ENCODE measurements at places on chromosomes 7 and 10.

GRCh38 chr7:158804335-158804734, 25.0 kb downstream of the ESYT2 start:
- no peak for DNase-seq

DNA sequence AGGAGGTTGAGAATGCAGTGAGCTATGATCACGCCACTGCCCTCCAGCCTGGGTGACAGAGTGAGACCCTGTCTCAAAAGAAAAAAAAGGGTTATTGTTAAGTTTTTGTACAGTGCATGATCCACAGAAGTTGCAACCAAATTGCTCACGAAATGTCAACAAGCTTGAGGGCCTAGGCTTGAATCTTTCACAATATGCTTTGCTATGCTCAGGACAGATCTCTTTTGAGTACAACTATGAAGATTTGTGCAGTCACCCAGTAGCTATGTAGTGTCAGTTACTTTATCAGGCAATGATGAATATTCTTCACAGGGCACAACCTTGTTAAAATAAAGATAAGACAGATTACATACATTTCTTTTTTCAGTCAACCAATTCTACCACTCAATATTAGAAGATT, 109.2 kb downstream of the PRTFDC1 start:
- DNase-seq, result no peak

GRCh38 chr7:118793582-118793981, 569.1 kb downstream of the ANKRD7 start:
- DNase-seq, result peak; percentile 36

DNA sequence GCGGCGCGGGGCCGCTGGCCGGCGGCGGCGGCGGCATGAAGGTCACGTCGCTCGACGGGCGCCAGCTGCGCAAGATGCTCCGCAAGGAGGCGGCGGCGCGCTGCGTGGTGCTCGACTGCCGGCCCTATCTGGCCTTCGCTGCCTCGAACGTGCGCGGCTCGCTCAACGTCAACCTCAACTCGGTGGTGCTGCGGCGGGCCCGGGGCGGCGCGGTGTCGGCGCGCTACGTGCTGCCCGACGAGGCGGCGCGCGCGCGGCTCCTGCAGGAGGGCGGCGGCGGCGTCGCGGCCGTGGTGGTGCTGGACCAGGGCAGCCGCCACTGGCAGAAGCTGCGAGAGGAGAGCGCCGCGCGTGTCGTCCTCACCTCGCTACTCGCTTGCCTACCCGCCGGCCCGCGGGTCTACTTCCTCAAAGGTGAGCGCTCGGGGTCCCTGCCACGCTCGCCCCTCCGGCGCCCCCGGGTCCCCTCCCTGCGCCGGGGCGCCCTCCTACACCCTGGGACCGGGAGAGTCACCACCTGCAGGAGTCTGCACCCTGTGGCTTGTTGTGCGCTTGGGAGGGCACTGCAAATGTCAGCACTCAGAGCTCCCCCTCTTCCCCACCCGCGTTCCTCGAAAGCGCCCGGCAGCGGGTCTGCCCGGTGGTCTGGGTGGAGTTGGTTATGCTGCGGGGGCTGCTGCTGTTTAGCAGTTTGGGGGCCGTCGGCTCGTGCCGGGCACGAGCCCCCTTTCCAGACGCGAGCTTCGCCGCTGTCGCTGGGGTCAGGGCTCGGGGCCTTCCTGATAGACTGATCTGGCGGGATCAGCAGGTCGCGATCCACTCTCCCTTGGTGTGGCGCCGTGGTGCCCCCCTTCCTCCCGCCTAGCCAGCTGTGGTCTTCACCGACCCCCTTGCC, 627 bp downstream of the DUSP5 start:
- DNase-seq, result no peak

- DNase-seq, result no peak
Observed at GRCh38 chr7:35747611-35748010, 52.7 kb upstream of the HERPUD2 start.

GRCh38 chr10:86048973-86049372, 317.6 kb downstream of the GRID1 start:
- DNase-seq, result no peak

DNA sequence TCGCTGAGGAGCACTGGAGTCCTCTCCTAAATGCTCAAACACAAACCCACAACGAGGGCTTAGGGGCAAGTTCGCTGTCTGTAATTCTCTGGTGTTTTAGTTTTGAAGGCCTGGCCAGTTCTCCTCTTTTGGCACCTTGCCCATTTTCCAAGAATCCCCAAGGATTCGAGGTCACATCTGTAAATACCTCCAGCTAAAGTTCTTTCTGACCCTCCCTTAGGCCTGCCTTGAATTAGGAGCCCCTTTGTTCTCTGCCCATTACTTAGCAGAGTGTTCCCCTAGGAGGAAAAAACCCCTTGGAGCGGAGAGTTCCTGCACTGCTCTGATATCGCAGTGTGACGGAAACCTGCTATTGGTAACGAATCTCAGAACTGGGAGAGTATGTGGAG, 743 bp upstream of the PYROXD2 start:
- no peak for DNase-seq

DNA sequence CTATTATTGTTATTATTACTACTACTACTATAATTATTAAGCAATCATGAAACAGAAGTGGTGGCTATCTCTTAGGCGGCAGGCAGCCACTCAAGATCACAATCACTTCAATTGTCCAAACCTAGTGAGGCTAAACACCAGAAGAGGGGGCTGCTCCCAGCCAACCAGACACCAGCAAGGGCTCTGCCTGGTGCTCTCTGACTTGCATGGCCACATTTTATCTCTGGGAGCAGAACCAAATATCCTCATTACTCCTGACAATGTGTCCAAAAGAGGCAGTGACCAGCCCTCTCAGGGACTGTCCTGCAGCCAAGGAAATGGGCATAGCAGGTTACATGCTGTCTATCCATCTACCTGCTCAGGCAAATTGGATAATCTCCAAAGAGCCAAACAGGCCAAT, 187.4 kb upstream of the PDE1C start:
- no peak for DNase-seq

DNA sequence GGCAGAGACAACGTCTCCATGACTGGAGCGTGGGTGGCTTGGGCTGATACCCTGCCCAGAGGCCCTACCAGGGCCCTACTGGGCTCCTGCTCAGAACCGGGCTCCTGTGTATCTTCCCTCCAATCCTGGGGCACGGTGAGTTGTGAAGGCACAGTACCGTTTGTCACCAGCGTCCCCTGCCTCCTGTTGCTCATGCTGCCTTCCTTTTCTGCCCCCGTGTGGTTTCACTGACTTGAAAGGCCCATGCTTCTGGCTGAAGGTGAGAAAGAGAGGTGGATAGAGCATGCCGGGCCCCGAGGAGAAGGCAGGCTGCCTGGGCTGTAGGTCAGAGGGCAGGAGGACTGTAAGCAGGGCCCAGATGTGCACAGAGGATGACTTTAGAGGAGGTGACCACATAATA, 9.1 kb upstream of the DMBT1 start:
- no peak for DNase-seq

DNA sequence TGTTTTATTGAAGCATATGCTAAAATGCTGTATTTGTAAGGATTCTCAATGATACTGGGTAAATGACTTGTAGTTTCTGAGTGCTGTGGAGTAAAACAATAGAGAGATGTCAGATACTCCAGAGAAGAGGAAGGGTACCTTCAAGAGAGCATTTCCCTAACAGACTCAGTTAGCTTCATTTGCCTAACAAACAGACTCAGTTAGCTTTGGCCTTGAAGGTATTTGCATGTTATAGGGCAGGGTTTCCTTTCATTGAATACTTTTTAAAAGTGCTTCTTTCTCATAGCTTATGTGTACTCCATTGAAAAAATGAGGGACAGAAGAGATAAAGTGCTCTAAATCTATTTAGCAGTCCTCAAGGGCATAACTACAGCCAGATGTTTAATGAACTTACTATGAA, 101.8 kb downstream of the CHN2 start:
- DNase-seq, result no peak

DNA sequence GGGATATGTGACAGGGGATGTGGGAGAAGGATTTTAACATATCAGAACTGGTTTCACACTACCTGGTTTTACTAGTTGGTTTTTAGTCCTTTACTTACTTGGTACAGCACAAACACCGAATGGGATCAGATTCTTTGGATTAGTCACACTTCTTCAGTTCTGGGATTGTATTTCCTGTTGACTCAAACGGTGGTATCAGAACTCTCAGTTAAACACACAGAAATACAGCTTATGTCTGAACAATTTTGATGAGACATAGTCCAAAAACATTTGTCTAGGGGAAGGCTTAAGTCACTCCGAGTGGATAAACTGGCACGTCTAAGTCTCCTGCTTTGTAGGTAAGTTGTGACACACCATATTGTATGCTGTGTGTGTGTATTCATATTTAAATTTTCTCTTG, 480.5 kb downstream of the PHTF2 start:
- DNase-seq, result no peak

GRCh38 chr7:129746857-129747529, 135.5 kb downstream of the NRF1 start:
- DNase-seq, result no peak

GRCh38 chr10:7388602-7389001, 22.2 kb downstream of the SFMBT2 start:
- no peak for DNase-seq

DNA sequence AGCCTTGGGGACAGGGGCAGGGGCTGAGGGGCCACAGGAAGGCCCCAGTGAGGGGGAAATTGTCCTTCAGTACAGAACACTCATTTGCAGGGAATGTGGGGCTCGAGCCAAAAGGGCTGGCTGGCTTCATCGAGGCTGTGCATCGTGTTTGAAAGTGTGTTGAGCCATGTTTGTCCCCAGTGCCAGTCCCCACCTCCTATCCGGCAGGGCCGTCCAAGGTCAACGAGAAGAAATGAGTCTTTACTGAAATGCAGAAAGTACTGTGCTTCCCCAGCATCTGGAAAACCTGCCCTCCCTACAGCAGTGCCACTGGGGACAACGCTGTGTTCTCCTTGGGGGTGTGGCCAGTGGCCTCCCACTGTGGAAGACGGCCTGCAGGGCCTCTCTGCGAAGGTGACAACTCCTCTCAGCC, 214.1 kb downstream of the KLF6 start:
- no peak for DNase-seq

GRCh38 chr10:484441-484924, 205.0 kb downstream of the DIP2C start:
- no peak for DNase-seq

DNA sequence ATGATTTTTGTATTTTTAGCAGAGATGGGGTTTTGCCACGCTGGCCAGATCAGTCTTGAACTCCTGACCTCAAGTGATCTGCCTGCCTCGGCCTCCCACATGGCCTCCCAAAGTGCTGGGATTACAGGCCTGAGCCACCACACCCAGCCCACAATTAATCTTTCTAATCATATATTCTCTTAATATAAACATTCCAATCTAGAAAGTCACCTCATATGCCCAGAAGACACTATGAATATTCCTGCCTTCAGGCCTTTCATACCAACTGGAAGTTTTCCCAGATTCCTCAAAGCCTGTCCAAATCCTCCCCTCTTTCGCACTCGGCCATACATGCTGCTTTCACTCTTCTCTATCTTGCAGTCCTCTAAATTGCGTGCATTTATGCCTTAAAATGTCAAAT, 32.6 kb downstream of the PDZD8 start:
- no peak for DNase-seq

- DNase-seq, result no peak
Observed at GRCh38 chr10:124936813-124937212, 5.1 kb upstream of the ZRANB1 start.

- no peak for DNase-seq
Observed at GRCh38 chr7:80869821-80870751, 48.8 kb downstream of the SEMA3C start.

GRCh38 chr10:129277084-129277483, 190.0 kb upstream of the MGMT start:
- no peak for DNase-seq

- DNase-seq, result no peak
Observed at GRCh38 chr7:30247541-30248401, 36.6 kb upstream of the ZNRF2 start.

GRCh38 chr7:108839076-108839475, 269.4 kb downstream of the DNAJB9 start:
- DNase-seq, result no peak

DNA sequence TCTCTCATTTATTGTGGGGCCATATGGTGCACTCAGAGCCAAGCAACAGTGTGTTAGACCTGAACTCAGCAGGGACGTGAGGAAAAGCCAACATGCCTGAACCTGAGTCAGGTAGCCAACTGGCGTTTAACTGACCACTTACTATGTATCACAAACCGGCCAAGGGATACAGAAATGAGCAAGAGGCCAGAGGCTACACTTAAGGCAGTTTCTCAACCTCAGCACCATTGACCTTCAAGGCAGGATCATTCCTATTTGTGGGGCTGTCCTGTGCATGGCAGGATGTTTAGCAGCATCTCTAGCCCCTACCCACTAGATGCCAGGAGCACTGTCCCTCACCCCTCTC, 103.5 kb upstream of the NANOS1 start:
- DNase-seq, result no peak

DNA sequence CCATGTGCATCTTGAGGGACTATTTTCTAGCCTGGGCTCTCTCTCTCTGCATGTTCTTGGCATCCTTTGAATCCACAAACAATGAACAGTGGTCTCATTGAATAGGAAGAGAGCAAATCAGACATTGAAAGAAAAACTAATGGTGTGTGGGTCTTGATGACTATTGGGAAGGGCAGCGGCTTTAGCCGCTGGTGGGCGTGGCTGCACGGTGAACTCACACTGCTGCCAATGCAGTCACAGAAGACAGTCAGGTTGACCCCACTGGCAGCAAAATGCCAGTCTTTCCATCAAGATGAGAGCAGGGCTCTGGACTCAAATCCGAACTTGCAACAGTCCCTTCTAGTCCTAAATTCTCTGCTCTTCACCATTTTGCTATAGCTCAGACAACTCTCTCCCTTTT, 91.0 kb downstream of the ADARB2 start:
- no peak for DNase-seq

DNA sequence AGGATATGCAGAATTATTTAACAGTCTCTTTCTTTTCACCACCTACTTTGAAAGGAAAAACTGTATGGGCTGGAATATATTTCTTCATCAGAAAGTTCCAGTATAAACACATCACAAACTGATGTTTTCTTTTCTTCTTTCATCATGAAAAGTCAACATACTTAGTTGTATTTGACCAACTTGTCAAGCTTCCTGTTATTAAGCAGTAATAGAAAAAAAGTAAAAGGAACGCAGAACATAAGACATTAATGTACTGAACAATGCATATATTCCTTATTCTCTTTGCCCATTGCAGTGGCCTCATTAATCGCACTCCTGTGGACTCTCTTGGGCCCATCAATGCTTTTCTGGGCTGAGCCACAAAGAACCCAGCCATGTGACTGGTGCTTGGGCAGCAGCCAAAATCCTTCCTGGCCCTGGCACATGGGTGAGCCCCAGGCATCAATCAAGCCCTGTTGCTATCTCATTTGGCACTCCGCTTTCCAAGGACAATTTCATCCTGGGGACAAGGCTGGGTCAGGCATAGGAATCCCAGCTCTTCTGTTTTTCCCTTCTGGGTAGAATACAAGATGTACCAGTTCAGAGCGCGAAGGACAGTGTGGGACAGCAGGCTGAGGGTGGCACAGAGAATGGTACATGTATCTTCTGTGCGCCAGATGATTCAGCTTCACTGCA, 42.3 kb downstream of the RHOBTB1 start:
- DNase-seq, result no peak

GRCh38 chr7:9124320-9124719, 690.9 kb downstream of the NXPH1 start:
- no peak for DNase-seq
